ENCODE measurements at places on chromosomes 3 and 15.

DNA sequence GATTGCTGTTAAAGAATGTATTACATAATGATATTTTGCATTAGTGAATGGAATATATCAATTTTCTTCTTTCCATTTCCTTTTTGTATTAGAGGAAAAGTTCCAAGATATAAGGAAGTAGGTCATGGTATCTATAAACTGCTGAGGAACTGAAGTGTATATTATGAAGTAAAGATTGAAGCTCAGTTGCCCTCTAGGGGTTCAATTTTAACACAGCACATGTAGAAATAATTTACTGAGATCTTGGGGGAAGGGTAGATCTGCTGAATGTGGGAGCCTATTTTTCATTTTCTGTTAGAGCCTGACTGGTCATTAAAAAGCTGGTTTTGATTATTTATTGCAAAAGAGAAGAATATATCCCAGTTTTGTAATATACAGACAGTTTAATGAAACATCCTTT is 45.2 kb downstream of the CMC1 start:
- peak; percentile 4 for DNase-seq

DNA sequence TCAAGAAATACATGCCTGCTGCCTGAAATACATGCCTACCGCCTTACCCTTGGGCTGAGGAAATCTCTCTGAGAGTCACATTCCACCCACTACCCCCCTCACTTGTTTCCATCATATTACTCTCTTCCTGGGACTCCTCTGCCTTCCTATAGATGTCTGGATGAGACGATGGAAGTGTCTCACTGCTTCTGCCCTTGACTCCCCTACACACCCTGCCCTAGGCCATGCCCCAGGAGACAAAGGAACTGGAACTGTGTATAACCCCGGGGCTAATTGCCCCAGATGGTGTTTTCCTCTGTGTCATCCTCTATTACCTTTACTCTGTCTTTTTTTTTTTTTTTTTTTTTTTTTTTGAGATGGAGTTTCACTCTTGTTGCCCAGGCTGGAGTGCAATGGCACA is 102.0 kb downstream of the GTPBP8 start:
- DNase-seq: no peak

DNA sequence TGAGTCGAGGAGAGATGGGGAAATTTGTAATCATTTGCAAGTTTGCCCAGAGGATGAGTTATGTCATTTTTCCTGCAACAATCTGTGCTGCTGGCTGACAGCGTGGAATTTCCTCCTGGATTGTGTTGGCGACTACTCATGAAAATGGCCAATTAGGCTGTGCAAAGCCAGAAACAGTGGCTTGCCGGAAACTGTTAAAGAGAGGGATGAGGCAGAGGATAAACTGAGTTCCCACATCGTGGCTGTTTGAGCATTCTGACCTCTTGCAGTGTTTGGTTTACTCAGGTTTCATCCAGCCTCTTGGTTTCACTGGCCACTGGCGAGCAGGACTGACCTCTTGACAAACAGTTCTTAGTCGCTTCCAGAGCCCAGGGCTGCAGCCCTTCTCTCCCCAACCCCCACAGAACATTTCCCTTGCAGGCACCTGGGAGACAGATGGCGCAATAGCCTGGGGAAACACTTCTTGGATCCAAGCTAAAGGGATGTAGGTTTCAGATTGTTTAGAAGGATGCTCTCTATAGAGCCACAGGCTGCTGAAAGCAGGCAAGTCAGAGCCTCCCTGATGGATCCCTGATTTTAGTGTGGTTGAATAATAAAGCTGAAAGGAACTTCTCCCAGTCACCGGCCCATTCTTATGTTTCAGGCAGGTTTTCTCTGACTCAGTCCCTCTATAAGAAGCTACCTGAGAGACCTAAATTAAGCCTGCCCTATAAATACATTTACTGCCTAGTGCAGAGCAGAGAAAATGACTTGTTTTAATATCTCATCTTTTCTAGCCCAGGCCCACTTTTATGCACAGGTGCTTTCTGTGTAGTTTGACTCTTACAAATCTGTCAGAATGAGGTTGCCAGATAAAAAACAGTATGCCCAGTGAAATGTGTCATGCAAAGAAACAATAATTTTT is 92.8 kb upstream of the UBE2E1 start:
- DNase-seq: peak; percentile 39

- no peak for DNase-seq
Observed at GRCh38 chr15:81380668-81381067, 6.7 kb upstream of the TMC3 start.

- DNase-seq: no peak
Observed at GRCh38 chr15:60633426-60633968, 154.6 kb upstream of the ICE2 start.

- no peak for DNase-seq
Observed at GRCh38 chr3:37932505-37932904, 58.1 kb upstream of the VILL start.

GRCh38 chr15:93524432-93524831 is 435.4 kb upstream of the RGMA start:
- no peak for DNase-seq

- no peak for DNase-seq
Observed at GRCh38 chr15:54101664-54102270, 123.5 kb downstream of the UNC13C start.

GRCh38 chr3:16300881-16301359 is 35.9 kb downstream of the OXNAD1 start:
- DNase-seq: no peak

DNA sequence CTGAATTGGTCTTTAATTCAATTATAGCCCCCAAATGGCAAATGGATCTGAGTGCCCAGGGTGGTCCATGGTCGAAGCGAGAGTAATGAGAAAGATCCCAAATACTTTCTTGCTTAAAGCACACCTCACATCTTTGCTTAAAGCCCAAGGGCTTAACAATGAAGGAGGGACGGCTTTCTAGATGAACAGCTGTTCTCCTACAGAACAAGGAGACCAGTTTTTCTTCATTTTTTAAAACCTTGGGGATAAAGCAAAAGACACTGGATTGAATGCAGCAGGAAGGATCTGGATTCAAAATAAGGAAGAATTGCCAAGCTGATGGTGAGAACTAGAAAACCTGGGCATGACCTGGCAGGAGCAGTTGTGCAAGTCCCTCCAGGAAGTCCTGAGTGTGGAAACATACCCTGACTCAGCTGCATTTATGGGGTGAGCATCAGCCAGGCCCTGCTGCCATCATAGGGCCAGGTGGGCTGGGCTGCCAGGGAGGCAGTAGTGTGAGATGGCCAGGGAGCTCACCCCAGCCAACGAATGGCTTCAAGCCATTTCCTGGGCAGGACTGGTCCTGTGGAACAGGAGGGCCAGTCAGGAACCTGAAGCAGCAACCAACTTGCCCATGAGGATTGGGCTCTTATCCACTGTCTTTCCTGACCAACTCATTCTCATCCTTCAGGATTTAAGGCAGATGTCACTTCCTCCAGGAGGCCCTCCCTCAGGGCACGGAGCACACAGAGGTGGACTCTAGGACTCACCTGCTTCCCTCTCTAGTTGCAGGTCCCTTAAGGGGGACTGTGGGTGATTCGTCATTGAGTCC is 18.4 kb upstream of the RHCG start:
- DNase-seq: no peak

DNA sequence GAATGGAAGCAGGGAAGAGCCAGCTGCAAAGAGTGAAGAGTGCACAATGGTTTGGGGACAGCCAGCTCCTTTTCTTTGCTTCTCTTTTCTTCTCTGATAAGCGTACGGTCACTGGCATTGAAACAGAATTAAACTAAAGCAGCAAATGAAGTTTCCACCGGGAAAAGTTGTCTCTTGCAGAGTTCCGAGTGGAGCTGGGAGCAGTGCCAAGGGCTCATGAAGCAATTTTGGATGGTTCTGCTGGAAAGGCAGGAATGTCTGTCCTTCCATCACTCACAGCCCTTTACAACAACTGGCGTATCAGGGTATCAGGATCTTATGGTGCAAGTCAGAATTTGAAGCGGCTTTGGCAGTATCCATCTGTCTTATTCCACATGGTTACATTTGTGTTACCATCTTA is 1042.9 kb downstream of the NTRK3 start:
- DNase-seq: no peak

- DNase-seq: no peak
Observed at GRCh38 chr15:66934868-66935520, 130.4 kb upstream of the SMAD3 start.

GRCh38 chr3:64612082-64612860 is 75.5 kb downstream of the ADAMTS9 start:
- no peak for DNase-seq

- DNase-seq: no peak
Observed at GRCh38 chr3:94251566-94251965, 188.7 kb downstream of the NSUN3 start.

DNA sequence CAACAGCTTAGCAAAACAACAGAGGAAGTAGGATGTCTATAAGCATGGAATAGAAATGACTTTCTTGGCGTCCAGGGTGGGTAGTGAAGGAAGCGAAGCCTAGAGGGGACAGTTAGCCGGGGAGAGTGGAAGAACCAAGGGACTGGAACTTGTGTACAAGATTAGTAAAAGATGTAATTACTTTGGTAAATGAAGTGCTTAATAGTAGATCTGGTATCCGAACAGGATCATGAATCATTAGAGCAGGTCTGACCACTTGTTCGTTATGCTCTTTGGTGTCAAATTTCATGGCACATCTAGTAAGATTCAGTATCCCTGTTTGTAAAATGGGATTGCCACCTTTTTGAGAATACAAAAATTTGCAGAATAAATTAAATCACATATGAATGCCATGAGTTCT is 112.5 kb upstream of the MLF1 start:
- no peak for DNase-seq

GRCh38 chr15:31049111-31049510 is 52.4 kb downstream of the TRPM1 start:
- no peak for DNase-seq

DNA sequence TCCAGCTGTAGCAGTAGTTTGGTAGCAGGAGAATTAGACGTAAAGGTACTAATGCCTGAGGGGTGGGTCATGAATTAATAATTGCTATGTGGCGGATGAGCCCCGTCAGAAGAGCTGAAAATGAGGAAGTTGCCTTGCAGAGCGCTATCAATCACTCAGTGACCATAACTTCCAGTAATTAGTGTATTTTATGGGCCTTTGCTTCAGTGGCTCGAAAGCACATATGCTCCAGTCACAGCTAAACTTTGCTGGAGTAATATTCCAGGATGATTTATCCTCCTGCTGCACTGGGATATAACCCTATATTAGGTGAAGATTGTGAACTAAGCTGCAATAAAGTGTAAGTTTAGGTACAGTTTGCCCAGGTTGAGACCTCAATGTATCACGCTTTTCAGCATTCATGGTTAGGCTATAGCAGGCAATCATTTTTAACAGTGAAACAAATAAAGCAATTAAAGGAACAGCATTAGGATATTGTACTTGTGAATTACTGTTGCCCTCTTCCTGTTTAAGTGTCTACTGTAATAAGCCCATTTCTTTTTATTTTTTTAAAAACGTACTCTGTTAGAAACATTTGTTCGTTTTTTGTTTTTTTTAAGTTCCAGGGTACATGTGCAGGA is 104.6 kb upstream of the SKOR1 start:
- no peak for DNase-seq

- no peak for DNase-seq
Observed at GRCh38 chr3:95277613-95278012, 1214.8 kb downstream of the NSUN3 start.

DNA sequence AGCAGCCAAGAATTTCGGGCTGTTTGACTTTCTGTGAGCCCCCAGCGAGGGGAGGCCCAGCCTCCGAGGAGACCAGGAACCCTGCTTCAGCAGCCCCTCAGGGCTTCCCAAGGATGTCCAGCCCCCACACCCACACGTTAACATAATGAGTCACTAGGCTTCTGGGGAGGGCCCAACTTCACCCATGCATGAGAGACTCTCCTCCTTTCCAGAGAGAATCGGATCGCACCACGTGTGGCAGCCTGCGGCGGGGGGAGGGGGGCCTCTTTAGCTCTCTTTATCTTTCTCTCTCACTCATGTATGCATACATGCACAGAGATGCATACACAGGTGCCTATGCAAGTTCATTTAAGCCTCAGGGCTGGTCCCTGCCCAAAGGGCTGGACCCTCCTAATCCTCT is 3.1 kb upstream of the AP2M1 start:
- DNase-seq: no peak

DNA sequence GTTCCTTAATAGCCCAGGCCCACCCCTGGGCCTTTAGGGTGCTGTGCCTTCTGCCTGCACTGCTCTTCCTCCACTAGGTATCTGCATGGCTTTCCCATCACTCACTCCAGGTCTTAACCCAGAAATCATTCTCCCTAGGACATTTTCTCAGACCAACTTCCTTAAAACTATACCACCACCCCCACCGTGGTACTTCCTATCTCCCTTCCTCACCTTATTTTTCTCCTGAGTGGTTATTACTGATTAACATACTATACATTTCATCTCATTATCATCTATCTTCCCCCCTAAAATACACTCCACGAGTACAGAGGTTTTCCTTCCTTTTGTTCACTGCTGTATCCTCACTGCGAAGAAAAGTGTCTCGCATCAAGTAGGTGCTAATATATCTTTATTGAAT is 115.2 kb downstream of the ANO10 start:
- no peak for DNase-seq

- no peak for DNase-seq
Observed at GRCh38 chr3:140809316-140809715, 131.5 kb downstream of the TRIM42 start.

- DNase-seq: no peak
Observed at GRCh38 chr15:38707802-38708671, 143.4 kb upstream of the RASGRP1 start.

GRCh38 chr3:17032407-17033034 is 147.8 kb downstream of the PLCL2 start:
- DNase-seq: no peak

- no peak for DNase-seq
Observed at GRCh38 chr15:77187751-77188464, 117.0 kb upstream of the TSPAN3 start.

DNA sequence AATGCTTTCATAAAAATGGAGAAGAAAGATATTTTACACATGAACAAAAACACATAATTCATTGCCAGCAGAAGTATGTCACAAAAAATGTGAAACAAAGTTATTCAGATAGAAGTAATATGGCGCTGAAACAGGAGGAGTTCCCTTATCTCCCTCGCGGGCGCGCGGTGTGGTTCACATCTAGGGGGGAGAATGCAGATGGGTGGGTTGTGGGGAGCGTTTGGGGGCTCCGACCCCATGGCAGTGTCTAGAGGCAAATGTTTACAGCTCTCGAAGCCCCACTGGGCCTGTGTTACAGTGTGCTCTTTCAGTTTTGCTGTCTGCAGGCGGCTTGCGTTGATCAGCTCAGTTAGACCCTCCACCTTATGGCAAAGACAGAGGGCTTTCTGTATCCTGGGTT is 297.5 kb downstream of the CGGBP1 start:
- DNase-seq: no peak

DNA sequence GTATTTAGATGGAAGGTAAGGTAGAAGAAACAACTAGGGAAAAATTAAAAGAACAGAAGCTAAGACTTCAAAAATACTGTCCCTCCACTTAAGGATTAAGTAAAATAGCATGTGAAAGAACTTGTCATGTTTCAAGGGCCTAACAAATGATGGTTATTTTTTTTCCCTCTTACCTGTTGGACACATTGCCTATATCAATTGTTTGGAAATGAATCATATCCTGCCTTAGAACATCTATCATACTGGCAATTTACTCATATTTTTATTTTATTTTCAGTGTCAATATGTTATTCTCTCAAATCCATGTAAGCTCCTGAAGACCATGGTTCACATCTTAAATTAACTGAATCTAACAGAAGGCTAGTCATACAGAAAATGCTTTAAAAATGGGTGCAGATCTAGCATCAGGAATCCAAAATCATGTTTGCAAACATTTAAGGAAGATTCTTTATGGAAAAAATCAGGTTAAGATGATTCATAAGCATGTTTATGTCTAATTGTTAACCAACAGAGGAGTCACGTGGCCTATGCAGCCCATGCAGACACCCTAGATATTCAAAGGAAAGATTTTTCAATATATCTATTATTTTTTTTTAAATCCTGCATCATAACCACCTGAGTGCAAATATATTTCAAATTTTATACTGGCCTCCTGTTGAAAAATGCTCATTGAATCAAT is 135.8 kb upstream of the TRIM42 start:
- no peak for DNase-seq

Data from DMS153 (cell line).